Mesothelial cell of epicardium (in vitro differentiated cells): ENCODE measurements at places on chromosomes 4 and X.

DNA sequence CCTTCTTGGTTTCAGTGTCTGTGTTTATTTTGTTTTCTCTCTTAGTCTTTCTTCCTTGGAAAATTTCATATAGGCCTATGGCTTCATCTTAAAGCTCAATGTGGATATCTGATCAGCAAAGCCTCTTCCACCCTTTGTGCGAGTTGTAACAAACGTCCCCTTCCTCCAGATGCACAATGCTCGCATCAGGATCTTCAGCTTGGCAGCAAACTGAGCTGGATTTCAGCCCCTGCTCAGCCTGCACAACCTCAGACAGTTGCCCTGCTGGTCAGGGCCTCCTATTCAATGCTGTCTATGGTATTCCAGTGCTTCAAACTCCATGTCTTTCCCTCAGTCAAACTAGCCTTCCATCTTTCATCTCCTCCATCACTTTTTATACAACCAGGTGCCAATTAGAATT is 309.4 kb downstream of the ARHGAP24 start:
- DNase-seq: no peak

DNA sequence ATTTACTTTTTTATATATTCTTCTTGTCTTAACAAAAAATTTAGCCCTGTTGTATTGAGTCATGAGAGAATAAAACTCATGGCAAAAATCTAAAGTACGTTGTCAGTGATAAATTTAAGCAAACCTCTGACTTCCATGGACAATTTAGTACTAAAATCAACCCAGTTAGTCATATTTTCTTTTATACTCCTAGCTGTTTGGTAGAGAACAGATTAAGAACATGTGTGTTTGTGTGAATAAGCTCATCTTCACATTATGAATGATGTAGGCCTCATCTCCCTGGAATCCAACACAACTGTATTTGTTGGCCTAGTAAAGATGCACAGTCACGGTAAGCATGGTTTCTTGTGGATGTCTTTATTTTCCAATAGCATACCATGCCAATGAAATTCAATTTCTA is 40.8 kb upstream of the FAM47B start:
- no peak for DNase-seq

GRCh38 chr4:80831383-80832361 is 198.8 kb upstream of the BMP3 start:
- DNase-seq: no peak

- DNase-seq: no peak
Measured at GRCh38 chr4:151418385-151418784, 9.4 kb downstream of the FHIP1A start.
